ENCODE measurements at places on chromosomes 5 and 9.

GRCh38 chr9:110545705-110546104, 33.8 kb downstream of the SVEP1 start:
- DNase-seq = no peak

- no peak for DNase-seq
Measured at GRCh38 chr9:17719053-17719452, 140.2 kb downstream of the SH3GL2 start.

- DNase-seq = no peak
Measured at GRCh38 chr5:157570531-157571200, 4.9 kb downstream of the ADAM19 start.

- no peak for DNase-seq
Measured at GRCh38 chr5:79707535-79707934, 17.9 kb downstream of the CMYA5 start.

DNA sequence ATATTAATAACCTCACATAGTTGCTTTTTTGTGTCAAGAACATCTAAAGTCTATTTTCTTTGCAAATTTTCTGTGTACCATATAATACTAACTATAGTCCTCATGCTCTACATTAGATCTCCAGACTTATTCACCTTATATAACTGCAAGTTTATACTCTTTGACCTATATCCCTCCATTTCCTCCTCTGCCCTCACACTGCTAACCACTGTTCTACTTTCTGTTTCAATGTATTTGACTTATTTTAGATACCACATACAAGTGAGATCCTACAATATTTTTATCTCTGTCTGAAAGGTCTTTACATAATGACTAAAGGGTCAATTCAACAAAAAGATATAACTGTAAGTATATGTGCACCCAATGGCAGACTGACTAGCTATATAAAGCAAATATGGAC, 789.7 kb upstream of the ZNF608 start:
- no peak for DNase-seq

- DNase-seq = peak; percentile 89
Measured at GRCh38 chr9:134738869-134739659, 97.5 kb downstream of the COL5A1 start.

DNA sequence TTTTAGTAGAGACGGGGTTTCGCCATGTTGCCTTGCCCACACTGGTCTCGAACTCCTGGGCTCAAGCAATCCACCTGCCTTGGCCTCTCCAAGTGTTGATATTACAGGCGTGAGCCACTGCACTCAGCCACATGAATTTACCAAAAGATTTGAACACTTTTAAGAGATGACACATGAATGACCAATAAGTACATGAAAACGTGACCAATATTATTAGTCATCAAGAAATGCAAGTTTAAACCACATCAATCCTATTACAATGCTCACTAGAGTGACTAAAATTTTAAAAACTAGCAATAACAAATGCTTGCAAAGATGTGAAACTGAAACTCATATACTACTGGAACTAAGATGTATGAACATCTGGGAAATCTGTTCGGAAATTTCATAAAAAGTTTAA, 54.3 kb downstream of the NR6A1 start:
- no peak for DNase-seq

- DNase-seq = no peak
Measured at GRCh38 chr5:53884417-53884816, 324.0 kb downstream of the NDUFS4 start.

DNA sequence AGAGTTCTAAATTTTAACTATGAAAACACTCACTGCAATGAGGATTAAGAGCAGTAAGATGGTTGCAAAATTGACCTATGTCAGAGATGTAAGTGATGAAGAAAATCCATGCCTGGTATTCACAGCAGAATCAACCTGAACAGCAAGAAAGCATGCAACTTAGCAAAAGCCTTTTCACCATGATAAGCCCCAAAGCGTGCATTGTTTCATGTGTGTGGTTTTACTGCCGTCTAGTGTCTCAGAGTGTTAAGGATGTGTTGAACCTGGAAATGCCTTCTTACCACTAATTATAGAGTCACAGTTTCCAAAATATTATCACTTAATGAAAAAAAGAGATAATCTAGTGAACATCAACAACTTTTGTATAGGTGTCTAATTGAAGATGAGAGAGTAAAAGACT, 415.2 kb upstream of the TRPC7 start:
- no peak for DNase-seq

GRCh38 chr5:147586221-147586620, 76.4 kb upstream of the DPYSL3 start:
- DNase-seq = no peak
